ENCODE measurements at places on chromosomes 16 and 17. TPM values are rescaled to one million over a fixed set of nuclear protein-coding genes. Genes with fewer than 3 reads are reported as not detected.

Gene SHISA9
- not detected for total RNA-seq

Gene HAS3
- 7.6 TPM for total RNA-seq

Gene TNFRSF17
- total RNA-seq = 0.10 TPM

Gene TEKT5
- 0.13 TPM for total RNA-seq

Gene UMOD
- not detected for total RNA-seq

Gene SYNGR3
- 4.0 TPM for total RNA-seq

Gene FBXW10
- total RNA-seq = not detected

Gene LUC7L3
- total RNA-seq = 20.4 TPM

Gene DECR2
- total RNA-seq = 12.5 TPM

Gene TSPOAP1
- total RNA-seq = 0.20 TPM

Gene ABCC11
- 0.30 TPM for total RNA-seq

Gene TNK1
- 0.26 TPM for total RNA-seq

Gene SALL1
- total RNA-seq = 1.0 TPM

Gene AOC3
- total RNA-seq = 1.3 TPM

Gene ABCA9
- 12.0 TPM for total RNA-seq

Gene VAT1L
- 0.17 TPM for total RNA-seq

Gene C16orf96
- total RNA-seq = not detected

Gene LGALS9B
- not detected for total RNA-seq

Gene RMI2
- 4.0 TPM for total RNA-seq

Gene ARHGAP44
- 1.7 TPM for total RNA-seq

Gene OR4D1
- not detected for total RNA-seq

Gene MCRIP1
- total RNA-seq = 125 TPM

Gene COX10
- total RNA-seq = 12.4 TPM

Gene GSDMA
- not detected for total RNA-seq

Gene C16orf46
- 1.0 TPM for total RNA-seq

Gene CDRT15L2
- not detected for total RNA-seq

Gene ETV4
- 1.3 TPM for total RNA-seq

Gene CACNG5
- not detected for total RNA-seq

Gene CBLN1
- not detected for total RNA-seq

Gene TPSAB1
- total RNA-seq = not detected

Gene TMEM100
- total RNA-seq = 3.1 TPM

Gene CACNG3
- not detected for total RNA-seq

Gene HS3ST3B1
- 0.46 TPM for total RNA-seq

Gene PFAS
- 14.1 TPM for total RNA-seq

Gene MPP2
- 5.1 TPM for total RNA-seq

Gene MMP25
- total RNA-seq = not detected

Gene ZNF232
- total RNA-seq = 4.1 TPM

Gene KRT20
- not detected for total RNA-seq

Gene FAM20A
- 0.17 TPM for total RNA-seq

Gene HOXB1
- not detected for total RNA-seq

Gene ATP2A1
- 0.20 TPM for total RNA-seq

Gene MYL4
- 0.85 TPM for total RNA-seq

Gene BEAN1
- total RNA-seq = 0.13 TPM

Gene PYY
- not detected for total RNA-seq

Gene HYDIN
- total RNA-seq = 0.23 TPM

Gene CCL4
- not detected for total RNA-seq

Gene EFNB3
- total RNA-seq = 0.39 TPM

Gene KRTAP3-1
- total RNA-seq = not detected

Gene KRT28
- total RNA-seq = not detected
